ENCODE measurements at places on chromosomes 3 and 15. TPM values are rescaled to one million over a fixed set of nuclear protein-coding genes. Genes with fewer than 3 reads are reported as not detected.

THPO gene
- not detected for total RNA-seq

GRCh38 chr15:68272721-68273271, 4.7 kb upstream of the FEM1B start:
- peak; percentile 70 for DNase-seq

IL17RB gene
- not detected for total RNA-seq

UTS2B gene
- not detected for total RNA-seq

- no peak for DNase-seq
These were observed 8.0 kb downstream of the NISCH start for GRCh38 chr3:52463416-52463815.

Data from RPMI7951 (cell line).